CD4-positive, alpha-beta T cell (primary cell): ENCODE measurements at places on chromosomes 6 and 20.

DNA sequence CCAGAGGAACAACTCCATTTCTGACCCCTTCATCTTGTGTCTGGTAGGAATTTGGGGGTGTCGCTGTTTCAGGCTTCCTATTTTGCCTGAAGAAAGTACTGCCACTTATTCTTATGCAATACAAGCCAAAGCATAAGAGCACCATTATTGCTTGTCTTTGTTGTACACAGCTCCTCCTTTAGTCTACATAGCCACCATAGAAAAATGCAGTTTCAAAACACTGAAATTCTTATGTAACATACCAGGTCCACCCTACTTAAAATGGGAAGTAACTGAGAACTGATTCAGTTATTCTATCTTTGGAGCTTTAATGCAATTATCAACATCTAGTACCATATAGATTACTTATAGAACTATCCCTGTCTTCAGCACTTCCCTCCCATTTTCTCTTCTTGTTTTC is 255.5 kb downstream of the ARHGAP18 start:
- DNase-seq: no peak

DNA sequence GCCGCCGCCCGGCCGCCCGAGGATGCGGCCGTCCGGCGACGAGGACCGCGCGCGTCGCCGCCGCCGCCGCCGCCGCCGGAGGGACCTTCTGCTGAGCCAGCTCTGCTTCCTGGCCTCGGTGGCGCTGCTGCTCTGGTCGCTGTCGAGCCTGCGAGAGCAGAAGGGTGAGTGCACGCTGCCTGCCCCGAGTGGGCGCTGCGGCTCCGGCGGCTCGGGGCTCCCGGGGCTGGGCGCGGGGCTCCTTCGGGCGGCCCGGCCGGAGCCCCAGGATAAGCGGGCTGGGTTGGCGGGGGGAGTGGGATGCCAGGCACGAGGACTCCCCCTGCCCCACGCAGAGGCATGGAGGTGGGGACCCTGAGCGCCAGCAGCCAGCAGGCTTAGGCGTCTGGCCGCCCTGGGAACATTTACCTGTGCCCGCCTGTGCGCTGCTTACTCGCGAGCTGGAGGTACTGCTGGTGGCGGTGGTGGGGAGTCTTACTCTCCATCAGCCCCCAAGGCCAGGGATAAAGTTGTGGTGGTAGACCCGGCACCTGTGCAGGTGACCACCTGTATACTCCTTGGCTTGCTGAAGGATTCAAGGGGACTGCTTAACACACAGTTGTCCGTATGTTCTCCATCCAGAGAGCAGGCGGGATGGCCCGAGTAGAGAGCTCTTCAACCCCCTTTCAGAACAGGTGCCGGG is 520 bp downstream of the SLC24A3 start:
- no peak for DNase-seq

- DNase-seq: no peak
These were observed 117.3 kb downstream of the JARID2 start for GRCh38 chr6:15363164-15363522.

DNA sequence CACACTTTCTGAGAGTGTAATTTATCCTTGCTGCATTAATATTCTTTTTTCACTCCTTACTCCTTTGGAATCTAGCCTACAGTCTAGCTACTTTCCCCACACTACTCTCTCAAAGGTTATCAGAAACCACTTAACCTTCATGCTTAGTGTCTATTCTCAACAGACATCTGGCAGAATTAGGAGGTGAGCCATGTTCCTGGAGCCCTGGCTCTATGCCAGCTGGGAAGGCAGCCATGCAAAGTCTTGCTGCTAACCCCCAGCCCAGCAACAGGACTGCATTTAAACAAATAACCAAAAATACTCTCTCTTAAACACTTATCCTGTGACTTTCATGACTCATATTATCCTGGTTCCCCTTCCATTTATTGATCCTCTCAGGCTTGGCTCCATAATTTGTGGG is 260.2 kb downstream of the BCKDHB start:
- no peak for DNase-seq

- DNase-seq: no peak
These were observed 20.0 kb downstream of the GABRR1 start for GRCh38 chr6:89197141-89197540.

DNA sequence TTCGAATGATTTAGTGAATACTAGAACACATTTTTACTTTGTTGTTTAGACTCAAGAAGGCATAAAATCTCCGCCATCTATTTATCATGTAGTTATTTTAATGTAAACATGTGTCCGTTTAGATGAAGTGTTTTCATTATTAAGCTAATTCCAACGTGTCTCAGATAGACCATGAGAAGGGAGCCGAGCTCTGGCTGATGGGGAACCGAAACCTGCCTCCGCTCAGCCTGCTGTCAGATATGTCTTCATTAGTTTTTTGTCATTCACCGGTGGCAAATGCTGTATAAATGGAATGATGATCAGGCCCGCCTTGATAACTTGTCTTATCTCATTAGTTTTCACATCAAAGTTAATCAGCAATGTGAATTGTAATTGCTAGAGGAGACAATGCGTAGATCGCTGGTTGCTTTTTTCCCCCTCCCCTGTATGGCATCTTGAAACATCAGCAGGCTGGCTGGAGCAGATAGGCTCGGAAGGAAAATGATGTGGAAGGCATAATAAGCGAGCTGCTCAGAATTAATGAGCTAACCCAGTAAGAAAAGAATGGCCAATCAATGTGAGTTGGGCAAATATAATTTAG is 136.4 kb downstream of the LINC00237 start:
- no peak for DNase-seq

- no peak for DNase-seq
These were observed 96.3 kb downstream of the GMPR start for GRCh38 chr6:16334671-16335070.
